ENCODE measurements at places on chromosomes 16 and 17.

- no peak for DNase-seq
Measured at GRCh38 chr16:7167626-7168025, 165.0 kb upstream of the RBFOX1 start.

DNA sequence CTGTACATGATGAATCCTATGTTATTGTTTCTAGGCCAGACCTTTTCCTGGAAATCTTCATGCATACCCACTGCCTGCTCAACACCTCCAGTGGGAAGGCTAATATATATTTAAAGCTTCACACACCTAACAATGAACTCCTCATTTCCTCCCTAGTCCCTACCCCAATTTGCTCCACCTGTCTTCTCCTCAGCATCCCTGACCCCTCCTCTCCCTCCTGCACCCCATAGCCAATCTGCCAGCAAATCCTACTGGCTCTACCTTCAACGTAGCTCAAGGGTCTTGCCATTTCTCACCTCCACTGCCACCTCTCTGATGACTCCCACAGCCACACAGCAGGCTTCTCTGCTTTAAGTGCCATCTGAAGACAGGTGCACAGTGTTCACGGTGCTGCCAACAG, 215.6 kb upstream of the WSB1 start:
- no peak for DNase-seq

DNA sequence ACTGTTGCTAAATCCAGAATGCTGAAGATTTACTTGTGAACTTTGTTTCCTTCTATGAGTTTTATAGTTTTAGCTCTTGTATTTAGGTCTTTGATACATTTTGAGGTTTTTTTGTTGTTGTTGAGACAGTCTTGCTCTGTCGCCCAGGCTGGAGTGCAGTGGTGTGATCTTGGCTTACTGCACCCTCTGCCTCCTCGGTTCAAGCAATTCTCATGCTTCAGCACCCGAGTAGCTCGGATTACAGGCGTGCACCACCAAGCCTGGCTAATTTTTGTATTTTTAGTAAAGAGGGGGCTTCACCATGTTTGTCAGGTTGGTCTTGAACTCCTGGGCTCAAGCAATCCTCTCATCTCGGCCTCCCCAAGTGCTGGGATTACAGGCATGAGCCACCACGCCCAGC, 14.4 kb downstream of the TENT4B start:
- DNase-seq: no peak

GRCh38 chr16:1550069-1550468, 16.6 kb downstream of the TMEM204 start:
- no peak for DNase-seq

DNA sequence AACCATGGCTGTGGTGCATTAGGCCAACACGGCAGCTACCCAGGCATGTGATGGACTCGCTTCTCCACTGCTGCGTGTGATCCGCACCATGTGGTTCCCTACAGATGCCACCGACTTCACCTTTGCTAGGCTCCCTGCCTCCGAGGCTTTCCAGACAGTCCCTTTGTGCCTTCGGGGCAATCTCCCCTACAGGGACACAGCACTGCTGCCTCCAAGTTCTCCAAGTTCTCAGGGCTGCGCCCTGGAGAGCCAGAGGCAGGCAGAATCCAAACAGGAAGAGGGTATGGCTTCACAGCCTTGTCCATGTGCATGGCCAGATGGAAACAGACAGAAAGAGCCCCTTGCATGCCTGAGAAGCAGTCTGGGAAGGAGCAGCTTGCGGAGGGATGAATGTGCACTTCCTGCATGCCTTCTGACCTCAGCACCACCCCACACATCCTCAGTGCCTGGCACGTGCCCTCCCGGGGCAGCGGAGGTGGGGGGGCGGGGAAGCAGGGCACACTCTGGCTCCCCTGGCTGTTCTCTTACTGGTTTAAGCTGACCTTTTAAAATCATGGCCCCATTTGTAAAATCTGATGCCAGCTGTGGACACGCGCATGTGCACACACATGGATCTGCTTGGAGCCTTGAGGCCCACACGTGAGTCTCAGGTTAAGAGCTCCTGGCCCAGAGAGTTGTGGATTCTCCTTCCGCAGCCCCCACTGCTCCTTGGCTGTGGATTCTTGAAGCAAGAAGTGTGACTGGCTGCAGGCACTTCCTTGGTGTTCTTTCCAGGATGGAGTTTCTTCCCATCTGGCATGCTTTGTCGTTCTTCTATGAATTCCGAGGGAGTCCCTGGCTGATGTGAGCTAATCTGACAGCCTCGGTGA, 55.3 kb upstream of the MTSS2 start:
- DNase-seq: peak; percentile 43

Data from femur (tissue), 1 donor.